ENCODE measurements at places on chromosomes 2 and 18.

GRCh38 chr2:30165617-30166016 lies 18.8 kb downstream of the YPEL5 start:
- no peak for DNase-seq

- no peak for DNase-seq
Measured at GRCh38 chr2:238859636-238860347, 11.9 kb downstream of the TWIST2 start.

- no peak for DNase-seq
Measured at GRCh38 chr2:45823723-45824206, 172.3 kb downstream of the PRKCE start.

DNA sequence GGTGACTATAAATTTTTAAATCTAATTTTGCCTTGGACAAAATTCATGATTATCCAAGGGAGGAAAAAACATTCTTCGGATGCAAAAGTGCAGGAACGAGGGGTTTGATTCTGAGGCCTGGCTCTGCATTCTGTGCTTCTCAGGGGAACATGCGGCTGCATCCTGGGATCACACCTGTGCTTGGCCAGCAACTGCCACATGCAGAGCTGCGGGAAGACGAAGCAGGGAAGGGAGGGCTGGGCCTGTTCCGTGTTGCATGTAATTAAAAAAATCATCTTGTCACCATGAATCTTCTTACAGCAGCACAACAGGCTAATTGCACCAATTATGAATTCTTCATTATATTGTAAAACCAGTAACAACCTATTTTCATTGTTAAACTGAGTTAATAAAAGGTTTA lies 158.0 kb upstream of the ALKAL2 start:
- DNase-seq, result no peak

DNA sequence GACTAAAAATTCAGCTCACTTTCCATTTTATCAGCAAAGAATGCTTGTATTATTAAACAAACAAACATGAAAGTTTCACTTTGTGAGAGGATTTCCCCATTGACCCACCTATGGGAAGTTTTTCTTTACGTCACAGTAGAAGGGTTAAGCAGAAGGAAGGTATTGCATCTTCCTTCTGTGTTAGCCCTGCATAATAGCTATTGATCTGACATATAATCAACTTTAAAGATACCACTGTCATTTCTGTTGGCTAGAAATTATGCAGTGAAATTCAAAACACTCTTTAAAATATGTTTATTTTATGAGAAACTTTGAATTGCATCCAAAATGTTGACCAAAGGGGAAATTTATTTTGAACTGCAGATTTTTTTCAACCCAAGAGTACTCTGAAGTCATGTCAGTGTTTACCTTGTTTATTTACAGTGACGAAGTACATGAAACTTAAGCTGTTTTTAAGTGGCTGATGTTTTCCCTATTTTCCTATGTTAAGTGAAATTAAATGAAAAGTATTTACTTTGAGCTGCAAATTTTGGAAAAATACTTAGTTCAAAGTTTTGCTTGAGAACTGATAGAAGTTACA lies 566.4 kb downstream of the ZEB2 start:
- DNase-seq, result no peak

DNA sequence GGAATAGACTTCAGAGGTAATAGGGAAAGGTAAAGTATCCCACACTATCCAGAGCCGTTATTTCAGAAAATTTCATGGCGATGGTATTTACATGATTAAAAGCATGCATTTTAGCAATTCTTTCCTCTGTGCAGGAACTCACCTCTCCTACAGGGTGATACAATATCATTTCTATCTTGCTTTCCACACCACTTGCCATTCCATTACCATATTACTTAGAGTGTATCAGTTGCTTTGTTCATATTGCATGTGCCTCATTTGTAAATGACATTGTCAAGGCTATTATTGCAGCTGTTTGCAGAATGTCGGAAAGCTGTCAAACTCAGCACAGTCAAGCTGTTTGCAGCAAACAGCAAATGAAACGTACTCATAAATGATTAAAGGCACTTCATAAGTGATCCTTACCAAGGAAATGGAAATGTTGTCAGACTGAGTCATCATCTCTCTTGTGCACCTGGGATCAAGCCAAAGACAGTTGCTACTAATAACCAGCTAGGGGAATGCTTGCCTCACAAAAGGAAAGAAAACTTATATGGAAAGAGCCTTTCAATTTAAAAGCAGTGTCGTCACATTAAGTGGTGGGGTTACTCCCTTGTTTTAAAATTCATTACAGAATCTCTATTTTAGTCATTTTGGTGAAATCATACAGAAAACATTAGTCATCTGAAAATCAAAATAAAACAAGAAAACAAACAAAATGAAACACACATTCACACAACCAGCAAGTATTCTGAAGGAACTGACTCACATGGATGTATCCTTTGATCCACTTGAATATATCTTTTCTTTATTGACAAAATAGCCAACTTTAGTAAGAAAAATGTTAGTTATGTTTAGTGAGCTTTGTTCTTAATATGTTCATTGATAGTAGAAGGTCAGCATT lies 1064.1 kb upstream of the CNTNAP5 start:
- DNase-seq, result no peak

- no peak for DNase-seq
Measured at GRCh38 chr2:241198381-241199279, 10.2 kb downstream of the ANO7 start.

GRCh38 chr18:3651266-3651665 lies 201.3 kb downstream of the TGIF1 start:
- no peak for DNase-seq

DNA sequence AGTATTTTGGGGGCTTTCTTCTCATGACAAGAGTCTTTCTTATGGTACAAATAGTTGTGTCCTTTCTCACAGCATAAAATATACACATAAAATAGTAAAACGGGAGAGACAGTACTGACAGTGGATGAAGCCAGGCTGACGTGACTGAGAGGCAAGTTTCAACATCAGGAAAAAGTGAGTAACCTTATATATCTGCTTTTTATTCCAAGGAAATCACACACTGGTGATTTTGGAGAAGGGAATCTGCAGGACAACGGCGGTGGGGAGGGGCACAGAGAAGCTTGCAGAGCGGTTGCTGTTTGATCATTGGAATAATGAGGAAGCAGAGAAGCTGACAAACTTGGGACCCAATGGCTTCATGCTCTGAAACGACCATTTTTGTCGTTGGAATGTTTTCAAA lies 130.6 kb upstream of the ZNF236 start:
- no peak for DNase-seq

GRCh38 chr2:20702563-20702962 lies 35.6 kb downstream of the GDF7 start:
- no peak for DNase-seq

GRCh38 chr2:228180181-228181097 lies 1.0 kb downstream of the SPHKAP start:
- no peak for DNase-seq

DNA sequence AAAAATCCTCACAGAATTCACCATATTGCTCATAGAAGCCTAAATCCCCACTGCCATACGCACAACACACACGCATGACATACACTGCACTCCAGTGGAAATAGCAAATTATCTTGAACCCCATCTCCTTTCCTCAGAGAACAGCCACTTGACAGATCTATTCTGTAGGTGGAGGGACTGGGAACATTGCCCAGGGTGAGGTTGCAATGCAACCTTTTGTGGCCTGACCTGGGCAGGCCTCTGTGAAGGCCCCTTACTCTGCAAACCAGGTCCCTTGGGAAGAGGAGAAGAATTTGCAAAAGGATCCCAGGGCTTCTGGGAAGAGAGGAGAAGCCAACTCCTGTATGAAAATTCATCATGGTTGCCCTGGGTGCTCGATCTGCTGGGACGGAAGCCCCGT lies 51.9 kb downstream of the SDC1 start:
- DNase-seq, result no peak

GRCh38 chr2:65661980-65662653 lies 229.7 kb upstream of the SPRED2 start:
- no peak for DNase-seq

DNA sequence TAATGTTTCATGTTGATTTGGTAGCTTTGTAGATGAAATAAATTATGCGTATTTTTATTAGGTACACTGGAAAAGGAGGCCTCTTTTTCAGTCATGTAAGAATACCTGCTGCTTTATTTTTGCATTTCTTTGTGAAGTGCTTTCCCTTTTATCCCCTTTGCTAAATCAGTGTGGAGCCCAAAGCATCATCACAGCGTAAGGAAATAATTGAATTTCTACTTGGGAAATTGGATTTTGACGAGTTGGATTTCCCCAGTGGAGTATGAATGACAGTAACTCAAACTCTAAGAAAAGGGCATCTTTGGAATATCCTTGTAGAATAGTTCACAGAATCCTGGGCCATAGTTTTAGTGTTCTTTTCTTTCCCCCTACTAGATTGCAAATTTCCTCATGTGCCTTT lies 97.2 kb downstream of the KCNJ3 start:
- no peak for DNase-seq

DNA sequence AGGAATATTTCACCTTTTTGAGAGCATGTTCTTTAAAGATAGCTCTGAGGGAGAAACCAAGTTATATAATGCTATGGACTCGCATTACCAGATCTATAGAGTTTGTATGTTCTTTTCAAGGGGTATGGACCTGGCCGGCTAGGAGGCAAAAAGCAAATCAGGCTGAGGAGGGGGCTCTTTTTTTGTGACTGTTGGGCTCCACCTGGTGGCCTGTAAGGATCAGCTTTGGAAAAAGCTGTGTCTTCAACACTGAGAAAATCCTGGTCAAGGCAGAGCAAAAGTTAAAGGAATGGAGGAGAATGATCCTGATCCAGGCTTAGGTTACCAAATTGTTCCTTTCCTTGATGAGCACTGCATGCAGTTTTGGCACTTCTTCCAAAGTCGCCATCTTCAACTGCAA lies 180.5 kb downstream of the DIS3L2 start:
- no peak for DNase-seq

DNA sequence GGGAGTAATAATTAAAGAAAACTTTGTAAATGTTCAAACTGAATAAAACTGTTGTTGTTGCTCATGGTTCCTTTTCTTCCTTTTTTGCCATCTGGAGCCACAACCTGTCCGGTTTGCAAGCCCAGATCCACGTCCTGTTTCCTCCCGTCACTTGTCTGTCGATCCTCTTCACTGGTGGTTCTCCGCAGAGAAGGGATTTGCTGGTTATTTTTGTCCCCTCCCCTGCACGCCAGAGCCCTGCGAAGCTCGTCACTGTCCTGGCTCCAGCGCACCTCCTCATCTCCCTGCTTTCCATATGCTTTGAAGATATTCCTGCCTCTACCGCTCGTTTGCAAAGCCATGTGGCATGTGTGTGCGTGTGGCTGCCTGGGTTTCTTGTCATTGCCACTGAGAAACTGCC lies 461.4 kb downstream of the RNF144A start:
- DNase-seq, result no peak

DNA sequence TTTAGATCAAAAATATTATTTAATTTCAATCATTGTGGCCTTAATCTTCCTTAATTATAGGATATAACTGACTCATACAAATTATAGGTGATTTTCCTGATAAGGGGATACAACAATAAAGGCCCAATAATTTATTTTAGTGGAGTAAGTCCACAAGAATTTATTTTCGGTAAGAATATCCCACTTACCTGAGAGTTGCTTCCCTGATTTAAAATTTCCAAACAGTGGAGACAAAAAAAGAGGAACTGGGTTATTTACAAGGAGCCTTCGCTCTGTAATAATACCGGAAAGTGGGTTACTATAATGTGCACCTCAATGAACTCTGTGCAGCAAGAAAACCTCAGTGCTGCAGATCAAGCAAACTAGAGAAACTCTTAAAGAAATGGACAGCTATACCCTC lies 42.2 kb downstream of the FEZ2 start:
- no peak for DNase-seq

DNA sequence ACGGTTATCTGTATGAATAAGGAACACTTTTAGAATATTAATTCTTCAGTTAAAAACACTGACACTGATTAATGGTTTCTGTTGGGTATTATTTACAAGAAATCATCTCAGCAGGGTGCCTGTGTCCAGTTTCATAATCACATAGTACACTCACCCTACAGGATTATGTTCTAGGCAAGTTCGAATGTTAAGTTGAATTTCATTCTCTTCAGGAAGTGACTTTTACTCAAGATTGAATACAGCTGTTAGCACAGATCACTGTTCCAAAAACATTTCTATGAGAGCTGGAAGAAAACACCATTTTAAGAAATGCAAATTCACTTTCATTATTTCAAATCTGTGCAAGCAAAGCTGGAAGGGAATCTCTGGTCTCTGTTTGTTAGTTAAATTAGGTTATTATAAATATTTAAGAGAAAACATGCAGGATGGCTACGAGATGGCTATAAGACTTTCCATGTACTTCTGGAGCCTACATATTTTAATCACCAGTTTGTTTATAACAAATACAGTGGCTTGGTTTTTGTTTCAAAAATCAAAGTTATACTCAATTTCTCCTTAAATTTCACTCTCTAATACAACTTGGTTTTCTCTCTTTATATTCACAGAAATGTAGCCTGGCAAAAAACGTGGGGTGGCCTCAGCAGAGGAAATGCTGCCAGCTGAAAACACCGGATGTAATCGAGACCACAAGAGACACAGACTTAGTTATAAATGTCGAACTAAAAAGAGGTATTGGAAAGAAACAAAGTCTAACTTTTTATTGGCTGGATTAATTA lies 65.8 kb downstream of the RBMS1 start:
- DNase-seq, result peak; percentile 52

DNA sequence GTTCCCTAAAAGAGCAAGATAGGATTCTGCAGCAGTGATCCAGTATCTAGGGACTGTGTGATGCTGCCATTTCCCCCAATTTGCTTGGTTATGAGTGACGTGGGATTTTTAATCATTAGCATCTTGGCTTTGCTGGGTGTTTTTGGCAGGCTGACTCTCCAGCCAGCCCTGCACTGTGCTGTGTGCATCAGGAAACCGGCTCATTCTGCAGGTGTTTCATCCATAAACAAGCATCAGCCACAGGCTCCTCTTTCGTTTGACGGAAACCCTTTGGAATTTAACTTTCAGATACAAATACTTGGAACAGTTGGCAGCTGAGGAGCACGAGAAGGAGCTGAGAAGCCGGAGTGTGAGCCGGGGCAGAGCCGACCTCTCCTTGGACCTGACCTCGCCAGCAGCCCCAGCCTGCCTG lies 135.9 kb downstream of the TPGS2 start:
- DNase-seq, result no peak

GRCh38 chr2:136093583-136093982 lies 24.4 kb downstream of the CXCR4 start:
- DNase-seq, result no peak

GRCh38 chr18:24725644-24726415 lies 265.4 kb downstream of the HRH4 start:
- no peak for DNase-seq

DNA sequence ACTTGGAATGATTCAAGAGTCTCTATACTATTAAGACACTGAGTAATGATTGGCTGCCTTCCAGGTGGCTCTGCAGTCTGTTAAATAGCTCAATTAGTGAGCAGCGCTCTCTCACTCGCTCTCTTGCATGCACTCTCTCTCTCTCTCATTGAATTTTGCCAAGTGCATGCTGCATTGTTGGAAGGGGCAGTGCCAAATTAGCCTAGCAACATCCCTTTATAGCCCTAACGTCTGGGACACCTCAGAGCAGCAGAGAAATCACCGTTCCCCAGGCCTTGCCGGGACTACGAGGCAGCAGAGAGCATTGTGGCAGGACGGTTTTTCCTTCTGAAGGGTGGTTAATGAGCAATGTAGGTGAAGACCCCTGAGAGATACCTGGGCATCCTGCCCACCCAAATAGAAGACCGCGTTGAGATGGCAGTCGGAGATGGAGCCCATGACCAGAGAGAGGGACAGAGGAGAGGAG lies 447.6 kb upstream of the POU3F3 start:
- DNase-seq, result no peak

Measured in activated CD4-positive, alpha-beta T cell treated with anti-CD3 and anti-CD28 coated beads, Interleukin-2, amount 50 U/mL, for 1 hour (primary cell).